ENCODE measurements at places on chromosomes 7 and 10. TPM values are rescaled to one million over a fixed set of nuclear protein-coding genes. Genes with fewer than 3 reads are reported as not detected.
A peak's percentile ranks its signal among the peaks of the same experiment; 100 is the strongest.

Gene CCDC146
- total RNA-seq = 1.4 TPM

Gene FMC1
- total RNA-seq = 15.1 TPM

Gene LIPK
- not detected for total RNA-seq

GRCh38 chr7:129773328-129773731 is 161.8 kb downstream of the NRF1 start:
- no peak for DNase-seq

GRCh38 chr10:99870123-99870730 is 87.8 kb downstream of the ABCC2 start:
- no peak for DNase-seq

DNA sequence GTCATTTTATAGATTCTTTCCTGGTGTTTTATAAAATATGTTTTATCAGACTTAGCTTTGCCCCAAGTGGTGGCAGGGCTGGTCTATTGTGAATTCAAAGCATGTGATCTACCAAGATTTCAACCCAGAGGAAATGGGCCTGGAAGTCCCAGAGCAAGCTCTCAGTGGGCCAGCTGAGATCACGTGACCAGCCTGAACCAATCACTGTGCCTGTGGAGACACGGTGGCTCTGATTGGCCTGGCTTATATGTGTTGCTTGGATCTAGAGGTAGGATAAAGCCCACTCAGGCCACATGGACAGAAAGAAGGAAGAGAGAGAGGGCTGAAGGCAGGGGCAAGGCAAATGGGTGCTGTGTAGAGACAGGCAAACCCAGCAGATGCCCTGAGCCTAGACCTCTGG is 65.5 kb upstream of the GATA3 start:
- DNase-seq = peak; percentile 64

DNA sequence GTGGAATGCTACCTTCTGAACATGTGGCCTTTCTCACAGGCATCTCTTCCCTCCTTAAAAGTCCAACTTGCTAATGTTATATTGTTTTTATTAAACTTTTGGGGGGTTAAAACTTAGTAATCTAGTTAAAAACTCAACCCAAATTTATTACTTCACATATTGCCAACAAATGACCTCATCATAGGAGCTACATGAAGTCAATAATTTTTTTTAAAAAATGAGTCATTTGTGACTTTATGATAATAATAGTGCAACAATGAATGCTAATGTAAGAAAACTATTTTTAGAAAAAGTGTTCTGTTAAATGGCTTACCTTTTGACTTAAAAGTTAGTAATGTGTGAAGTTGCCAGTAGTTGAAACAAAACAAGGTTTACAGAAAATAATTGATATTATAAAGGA is 325.9 kb upstream of the FZD1 start:
- DNase-seq = no peak

- DNase-seq = peak; percentile 33
These were observed 93.8 kb upstream of the MEOX2 start for GRCh38 chr7:15780271-15780670.

Measured in Caco-2 (cell line).